Naive thymus-derived CD8-positive, alpha-beta T cell (primary cell): ENCODE measurements at places on chromosomes 4 and X.
A peak's percentile ranks its signal among the peaks of the same experiment; 100 is the strongest.

- DNase-seq, result no peak
These were observed 151.0 kb upstream of the PPARGC1A start for GRCh38 chr4:24040811-24041210.

DNA sequence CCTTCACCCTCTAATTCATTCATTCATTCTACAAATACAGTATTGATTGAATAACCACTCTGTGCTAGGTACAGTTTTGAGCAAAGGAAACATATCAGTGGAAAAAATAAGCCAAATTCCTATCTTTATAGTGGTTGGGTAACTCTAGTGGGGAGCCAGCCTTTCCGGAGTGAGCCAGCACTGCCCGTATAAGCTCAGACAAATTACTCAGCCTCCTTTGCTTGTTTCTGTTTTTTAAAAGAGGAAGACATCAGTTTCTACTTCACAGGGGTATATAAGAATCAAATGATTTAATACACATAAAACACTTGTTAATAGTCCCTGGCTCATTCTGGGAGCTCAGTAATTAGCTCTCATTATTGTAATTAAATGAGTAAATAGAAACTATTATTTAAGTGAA lies 238.2 kb upstream of the MAD2L1 start:
- DNase-seq, result no peak

- no peak for DNase-seq
These were observed 16.2 kb downstream of the SPOCK3 start for GRCh38 chr4:167218022-167218608.

GRCh38 chrX:103730147-103730795 lies 19.6 kb downstream of the TMEM31 start:
- DNase-seq, result no peak

GRCh38 chrX:132059973-132060540 lies 37.0 kb downstream of the STK26 start:
- DNase-seq, result no peak

- no peak for DNase-seq
These were observed 59.7 kb upstream of the VCX3B start for GRCh38 chrX:8404926-8405325.

DNA sequence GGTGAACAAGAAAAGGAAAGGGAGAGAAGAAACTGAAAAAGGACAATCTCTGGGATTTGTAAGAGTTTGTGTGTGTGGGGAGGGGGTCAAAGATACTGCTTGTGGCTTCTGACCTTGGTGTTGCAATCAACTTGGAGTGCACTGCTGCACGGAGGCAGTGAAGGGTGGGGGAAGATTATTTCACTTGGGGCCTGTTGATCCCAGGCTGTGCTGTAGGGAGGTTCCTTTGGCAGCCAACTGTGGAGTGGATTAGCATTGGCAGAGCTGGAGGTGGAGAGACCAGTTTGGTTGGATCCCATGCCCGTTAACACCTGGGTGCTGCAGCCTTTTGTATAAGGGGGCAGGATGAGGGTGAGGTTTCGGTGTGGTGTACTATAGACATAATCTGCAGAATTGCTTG lies 38.2 kb downstream of the AFF1 start:
- no peak for DNase-seq

- no peak for DNase-seq
These were observed 434.3 kb downstream of the PDGFC start for GRCh38 chr4:156537286-156537685.

DNA sequence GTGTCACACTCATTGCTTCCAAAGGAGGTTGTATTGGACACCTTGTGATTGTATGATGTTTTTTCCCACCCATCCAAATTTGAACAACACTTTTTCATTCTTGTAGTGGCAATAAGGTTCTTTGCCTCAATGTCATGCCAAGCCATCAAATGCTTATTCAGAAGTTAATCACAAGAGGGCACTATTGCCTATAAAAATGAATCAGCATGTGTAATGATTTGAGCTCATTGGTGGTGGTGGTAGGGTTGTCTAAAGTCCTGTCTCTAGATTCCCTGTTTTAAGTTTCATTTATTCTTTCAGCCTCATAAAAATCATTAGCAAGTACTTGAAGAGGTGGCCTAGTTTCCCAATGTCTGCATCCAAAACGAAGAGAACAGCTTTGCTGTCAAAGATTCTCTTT lies 37.0 kb downstream of the IRS4 start:
- DNase-seq, result no peak

GRCh38 chr4:42396361-42396751 lies 932 bp upstream of the SHISA3 start:
- no peak for DNase-seq

DNA sequence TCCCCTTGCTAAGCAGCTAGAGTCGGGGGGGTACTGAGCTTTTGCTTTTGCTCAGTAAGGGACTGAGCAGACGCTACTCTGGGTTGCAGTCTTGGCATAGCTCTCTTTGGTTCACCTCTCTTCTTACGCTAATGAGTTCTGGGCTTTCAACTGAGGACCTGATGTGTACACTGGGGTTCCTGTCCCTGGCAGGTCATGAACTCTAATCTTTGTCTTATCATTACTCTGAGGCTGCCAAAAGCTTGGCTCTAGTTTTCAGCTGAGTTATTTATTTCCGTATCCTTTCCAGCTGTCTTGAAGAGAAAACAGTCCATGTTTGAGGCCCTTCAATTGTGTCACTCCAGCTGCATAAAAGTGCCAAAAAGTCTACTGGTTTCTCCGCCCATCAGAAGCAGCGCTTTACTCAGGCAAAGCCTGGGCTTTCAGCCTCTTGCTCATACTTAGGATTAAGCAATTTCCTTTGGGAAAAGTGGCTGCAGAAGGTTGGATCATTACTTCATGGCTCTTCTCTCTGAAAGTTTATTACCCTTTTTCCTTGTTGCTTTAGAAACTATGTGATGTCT lies 121.0 kb upstream of the STOX2 start:
- no peak for DNase-seq

- no peak for DNase-seq
These were observed 36.3 kb downstream of the ARAP2 start for GRCh38 chr4:36207831-36208520.

DNA sequence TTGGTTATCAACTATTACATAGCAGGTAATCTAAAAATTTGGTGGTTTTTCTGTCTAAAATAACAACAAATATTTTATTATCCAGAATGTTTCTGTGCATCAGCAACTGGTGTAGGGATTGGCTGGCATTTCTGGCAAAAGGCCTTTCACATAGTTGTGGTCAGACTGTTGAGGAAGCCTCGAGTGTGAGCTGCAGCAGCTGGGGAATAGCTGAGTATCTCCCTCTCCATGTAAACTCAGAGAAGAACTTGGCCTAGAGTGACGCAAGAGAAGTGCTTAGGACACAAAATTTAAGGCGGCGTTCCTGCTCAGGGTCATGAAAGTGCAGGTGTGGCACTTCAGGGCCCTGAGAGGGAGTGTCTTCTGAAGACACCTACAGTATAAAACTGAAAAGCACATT lies 558.9 kb downstream of the SPOCK3 start:
- DNase-seq, result no peak

DNA sequence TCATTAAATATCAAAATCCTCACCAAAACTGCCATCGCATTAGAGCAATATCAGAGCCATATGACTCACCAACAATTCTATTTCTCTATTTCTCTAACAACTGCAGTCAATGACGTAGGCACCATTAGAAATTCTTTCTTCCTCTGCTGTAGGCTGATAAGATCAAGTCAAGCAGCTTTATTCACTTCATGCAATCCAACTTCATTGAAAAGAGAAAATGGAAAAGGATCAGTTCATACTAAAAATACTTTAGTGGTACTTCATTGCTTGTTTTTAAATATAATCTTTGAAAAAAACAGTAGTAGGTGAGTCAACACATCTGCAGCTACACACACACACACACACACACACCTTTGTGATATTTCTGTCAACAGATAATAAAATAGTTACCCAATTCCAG lies 345.3 kb upstream of the TENM3 start:
- DNase-seq, result no peak

- DNase-seq, result no peak
These were observed 199.3 kb downstream of the GC start for GRCh38 chr4:71584585-71584984.

DNA sequence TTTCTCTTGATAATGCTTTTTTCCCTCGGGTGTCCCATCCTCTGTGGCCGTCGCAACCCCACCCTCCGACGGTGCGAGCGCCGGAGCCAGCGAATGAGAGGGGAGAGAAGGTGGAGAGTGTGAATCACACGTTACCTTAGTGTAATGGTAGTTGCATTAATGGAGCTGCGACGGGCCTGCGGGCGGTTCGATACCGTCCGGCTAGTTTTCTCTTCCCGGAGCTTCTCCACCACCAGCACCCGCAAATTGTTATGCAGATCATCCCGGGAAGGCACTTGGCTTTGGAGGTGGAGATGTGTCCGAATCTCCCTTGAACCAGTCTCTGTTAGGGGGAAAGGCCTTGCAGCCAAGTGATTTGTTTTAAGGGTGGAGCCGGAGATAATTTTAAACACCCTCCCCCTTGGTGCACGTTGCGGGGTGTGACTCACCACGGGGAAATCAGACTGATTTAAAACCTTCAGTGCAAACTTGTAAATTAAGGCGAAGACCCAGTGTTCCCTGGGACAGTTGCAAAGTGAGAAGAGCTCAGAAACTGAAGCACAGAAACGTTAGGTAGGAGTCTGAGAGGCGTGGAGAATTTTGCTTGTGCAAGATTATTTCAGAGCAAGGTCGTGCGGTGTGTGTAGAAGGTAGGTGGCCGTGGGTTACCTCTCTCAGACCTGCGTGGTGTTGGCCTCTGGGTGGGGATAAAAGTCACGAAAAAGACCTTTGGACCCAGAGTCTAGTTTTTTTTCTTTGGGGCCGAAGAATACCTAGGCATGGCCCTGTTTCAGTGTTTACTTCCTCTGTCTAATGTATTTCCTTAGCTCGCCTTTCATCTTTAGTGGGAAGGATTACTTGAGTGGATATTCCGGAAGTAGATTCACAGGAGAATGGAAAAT lies 1.3 kb downstream of the AFF1 start:
- peak; percentile 54 for DNase-seq

DNA sequence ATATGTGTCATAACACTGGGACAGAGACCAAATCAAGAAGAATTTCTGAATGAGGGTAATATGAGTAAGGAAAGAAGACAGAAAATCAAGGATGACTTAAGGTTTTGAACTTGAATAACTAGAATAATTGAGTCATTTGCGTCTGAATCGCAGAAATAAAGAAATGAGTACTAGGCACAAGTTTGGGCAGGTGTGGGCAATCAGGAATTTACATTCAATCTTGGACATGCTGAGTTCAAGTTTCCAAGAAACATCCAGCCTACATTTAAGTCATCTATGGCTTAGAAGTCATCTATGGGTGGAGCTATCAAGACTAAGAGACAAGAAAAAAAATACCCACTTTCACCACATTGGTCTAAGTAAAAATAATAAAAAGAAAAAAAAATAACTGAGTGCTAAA lies 30.4 kb upstream of the WDR44 start:
- DNase-seq, result no peak

GRCh38 chrX:48569958-48570357 lies 4.3 kb upstream of the RBM3 start:
- DNase-seq, result no peak

GRCh38 chr4:152072001-152072485 lies 311.2 kb upstream of the GATB start:
- no peak for DNase-seq

DNA sequence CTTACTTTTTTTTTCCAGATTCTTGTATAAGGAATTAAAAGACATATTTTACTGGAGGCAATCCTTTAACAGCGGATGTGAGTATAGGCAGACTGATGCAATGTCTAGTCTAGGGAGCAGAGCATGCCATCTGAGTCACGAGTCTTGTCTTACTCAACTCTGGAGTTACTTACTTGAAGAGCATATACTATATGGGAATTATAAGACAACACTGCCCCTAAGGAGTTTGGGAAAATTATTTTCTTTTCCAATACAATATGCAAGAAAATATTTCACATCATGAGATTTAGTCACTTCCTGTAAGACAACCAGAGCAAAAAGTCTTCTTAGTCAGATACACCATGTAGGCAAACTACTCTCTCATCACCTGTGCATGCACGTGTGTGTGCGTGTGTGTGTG lies 537.3 kb upstream of the FTHL17 start:
- no peak for DNase-seq

DNA sequence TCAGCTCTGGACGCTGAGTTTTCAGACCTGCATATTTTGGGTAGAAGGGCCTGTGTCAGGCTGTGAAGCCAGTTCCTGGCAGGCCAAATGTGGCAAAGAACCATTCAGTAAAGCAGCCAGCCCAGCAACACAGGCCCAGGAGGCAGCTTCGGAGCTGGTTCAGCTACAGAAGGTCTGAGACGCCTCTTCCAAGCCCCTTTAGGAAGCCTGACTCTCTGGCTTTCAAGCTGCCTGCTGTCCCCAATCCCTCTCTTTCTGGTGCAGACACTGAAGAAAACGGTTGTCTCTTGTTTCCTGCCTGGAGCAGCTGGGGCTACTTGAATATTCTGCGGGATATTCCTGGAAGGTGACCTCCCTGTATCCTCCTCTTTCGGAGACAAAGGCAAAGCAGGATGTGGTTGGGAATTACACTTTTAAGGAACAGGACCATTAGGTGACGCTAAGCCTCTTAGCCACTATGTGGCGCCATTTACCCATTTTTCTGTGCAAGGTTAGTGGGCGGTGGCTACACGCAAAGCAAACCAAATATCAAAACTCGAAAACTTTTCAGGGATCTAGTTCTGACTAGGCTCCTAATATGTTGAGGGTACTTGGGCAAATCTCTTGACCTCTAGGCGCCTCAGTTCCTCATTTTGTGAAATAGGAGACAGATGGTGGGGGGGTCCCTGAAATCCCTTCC lies 47.2 kb upstream of the LAS1L start:
- DNase-seq, result peak; percentile 54

DNA sequence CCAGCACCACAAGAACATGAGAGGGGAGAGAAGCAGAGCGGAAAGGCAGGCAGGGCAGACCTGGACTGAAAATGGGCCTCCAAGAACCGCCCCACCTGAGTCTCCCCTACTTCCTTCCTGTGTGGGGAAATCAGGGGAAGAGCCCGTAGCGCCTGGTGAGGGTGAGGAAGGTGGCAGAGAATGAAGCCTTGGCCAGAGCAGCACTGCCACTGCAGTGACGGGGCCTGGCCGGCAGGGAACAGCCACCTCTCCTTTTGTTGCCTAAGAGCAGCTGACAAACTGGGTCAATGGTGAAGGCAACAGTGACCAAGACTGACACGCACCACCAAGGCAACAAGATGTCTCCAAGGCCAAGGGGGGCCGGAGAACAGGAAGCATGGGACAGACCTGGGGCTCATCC lies 58.4 kb upstream of the CBR4 start:
- DNase-seq, result no peak

GRCh38 chr4:138177278-138177968 lies 64.7 kb downstream of the SLC7A11 start:
- no peak for DNase-seq

DNA sequence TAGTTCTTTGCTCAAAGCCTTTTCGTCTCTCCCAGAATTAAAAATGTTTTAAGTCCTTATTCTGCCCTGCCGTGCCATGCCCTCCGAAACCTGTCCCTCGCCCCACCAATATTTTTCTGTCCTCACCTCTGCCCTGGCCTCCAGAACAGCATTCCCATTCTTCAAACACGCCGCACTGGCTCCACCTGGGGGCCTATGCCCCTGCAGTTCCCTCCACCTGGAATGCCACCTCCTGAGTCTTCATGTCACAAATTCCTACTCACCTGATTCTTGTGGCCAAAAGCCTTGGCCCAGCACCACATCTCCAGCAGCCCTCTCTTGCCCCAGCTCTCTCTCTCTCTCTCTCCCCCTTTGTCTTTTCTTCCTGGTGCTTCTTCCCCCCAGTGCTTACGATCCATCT lies 91.6 kb downstream of the APBB2 start:
- no peak for DNase-seq

GRCh38 chrX:77003956-77004355 lies 443.2 kb upstream of the FGF16 start:
- DNase-seq, result no peak
